ENCODE measurements at places on chromosomes 7 and 10. TPM values are rescaled to one million over a fixed set of nuclear protein-coding genes. Genes with fewer than 3 reads are reported as not detected.
A peak's percentile ranks its signal among the peaks of the same experiment; 100 is the strongest.

DNA sequence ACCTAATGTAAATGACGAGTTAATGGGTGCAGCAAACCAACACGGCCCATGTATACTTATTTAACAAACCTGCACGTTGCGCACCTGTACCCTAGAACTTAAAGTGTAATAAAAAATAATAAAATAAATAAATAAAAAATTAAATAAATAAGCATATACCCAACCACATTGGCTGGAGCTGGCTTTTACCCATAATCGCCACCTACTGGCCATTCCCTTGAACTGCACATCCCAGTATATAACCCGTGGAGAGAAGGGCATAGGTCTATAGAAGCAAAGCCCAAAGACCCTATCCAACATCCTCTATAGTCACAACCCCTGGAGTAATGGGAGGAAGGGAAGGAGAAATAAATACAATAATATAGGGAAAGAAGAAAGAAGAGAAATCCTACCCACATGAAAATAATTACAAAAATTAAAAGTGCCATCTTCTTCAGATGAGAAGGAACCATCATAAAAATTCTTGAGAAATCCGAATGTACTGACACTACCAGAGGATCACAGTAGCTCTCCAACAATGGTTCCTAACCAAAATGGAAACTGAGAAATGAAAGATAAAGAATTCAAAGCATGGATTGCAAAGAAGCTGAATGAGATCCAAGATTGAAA, 65.6 kb downstream of the TWIST1 start:
- peak; percentile 24 for DNase-seq

GRCh38 chr10:33052915-33053810, 95.1 kb upstream of the ITGB1 start:
- no peak for DNase-seq

NRP1 gene
- total RNA-seq: 37.3 TPM

ANXA8L1 gene
- not detected for total RNA-seq

DKK1 gene
- 13.5 TPM for total RNA-seq

Data from myocyte (in vitro differentiated cells).